ELF-1 (cell line): ENCODE measurements at places on chromosomes 11 and 22.

- no peak for DNase-seq
Observed at GRCh38 chr11:75700940-75701339, 16.7 kb upstream of the MOGAT2 start.

- DNase-seq, result peak; percentile 85
Observed at GRCh38 chr11:4636962-4637661, at the start of gene OR51D1. Gene OR51D1, plus strand, starts transcription at chr11:4637477. Its CDS starts 2,314 bp downstream, at chr11:4639791.

- peak; percentile 71 for DNase-seq
Observed at GRCh38 chr11:11409901-11410300, 56.9 kb upstream of the CSNK2A3 start.

DNA sequence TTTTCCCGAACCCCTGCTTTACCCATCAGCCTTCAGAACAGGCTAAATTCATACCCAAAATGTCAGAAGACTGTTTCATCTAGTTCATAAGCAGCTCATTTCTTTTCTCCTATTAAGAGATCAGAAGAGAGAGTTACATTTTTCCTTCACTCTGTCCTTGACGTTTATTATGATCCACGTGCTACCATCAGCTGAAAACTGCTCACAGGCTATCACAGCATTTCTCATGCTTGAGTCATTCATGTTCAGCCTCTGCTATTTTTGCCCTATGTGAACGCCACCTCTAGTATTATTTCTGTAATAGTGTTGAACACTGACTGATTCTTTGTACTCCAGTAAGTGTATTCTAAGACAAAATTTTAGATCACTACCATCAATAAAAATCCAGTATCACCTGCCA, 51.9 kb downstream of the SLC1A2 start:
- DNase-seq, result no peak

- DNase-seq, result no peak
Observed at GRCh38 chr11:91608677-91609076, 615.9 kb upstream of the FAT3 start.

GRCh38 chr11:77819921-77820564, 479 bp downstream of the RSF1 start:
- peak; percentile 85 for DNase-seq

DNA sequence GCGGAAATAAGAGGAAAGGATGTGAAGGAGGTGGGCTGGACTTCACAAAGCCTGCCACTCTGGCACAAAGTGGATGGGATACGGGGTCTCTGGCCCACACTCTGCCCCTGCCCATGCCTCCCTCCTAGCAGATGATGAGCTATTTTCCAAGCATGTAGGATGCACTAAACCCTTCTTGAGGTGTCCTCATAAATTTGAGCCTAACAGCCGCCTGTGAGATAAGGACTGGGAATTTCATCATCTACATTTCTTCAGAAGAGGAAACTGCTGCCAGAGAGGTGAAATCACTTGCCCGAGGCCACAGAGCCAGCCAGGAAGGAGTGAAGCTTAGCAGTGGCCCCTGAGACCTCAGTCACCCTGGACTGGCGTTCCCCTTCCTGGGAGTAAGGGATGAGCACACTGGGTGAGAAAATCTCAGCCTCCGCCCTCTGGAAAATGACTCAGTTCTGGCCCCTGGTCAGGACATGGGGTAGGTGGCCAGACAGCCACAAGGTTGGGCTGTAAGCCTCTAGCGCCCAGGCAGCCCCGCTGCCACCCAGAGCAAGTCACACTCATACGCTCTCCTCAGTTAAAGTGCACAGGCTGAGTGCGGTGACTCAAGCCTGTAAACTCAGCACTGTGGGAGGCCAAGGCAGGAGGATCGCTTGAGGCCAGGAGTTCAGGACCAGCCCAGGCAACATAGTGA, 27.9 kb downstream of the MB start:
- DNase-seq, result peak; percentile 93
